ENCODE measurements at places on chromosomes 5 and 9.
A peak's percentile ranks its signal among the peaks of the same experiment; 100 is the strongest.

DNA sequence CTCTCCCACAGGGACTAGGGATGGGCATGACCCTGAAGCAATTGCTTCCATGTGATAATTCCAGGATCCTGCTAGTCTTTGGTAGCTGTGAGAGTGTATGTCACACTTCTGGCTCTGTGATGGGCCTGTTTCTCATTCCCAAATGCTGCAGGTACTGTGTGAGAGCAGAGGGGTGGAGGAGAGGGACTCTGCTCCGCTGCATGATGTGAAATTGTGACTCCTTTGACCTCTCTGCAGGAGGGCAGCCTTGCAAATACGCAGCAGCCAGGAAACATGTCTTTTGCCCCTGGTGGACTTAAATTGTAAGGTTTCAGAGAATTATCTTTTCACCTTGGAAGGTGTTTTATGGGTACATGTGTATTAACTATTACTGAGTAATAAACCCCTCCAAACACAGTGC is 61.6 kb downstream of the SFXN1 start:
- DNase-seq, result no peak

DNA sequence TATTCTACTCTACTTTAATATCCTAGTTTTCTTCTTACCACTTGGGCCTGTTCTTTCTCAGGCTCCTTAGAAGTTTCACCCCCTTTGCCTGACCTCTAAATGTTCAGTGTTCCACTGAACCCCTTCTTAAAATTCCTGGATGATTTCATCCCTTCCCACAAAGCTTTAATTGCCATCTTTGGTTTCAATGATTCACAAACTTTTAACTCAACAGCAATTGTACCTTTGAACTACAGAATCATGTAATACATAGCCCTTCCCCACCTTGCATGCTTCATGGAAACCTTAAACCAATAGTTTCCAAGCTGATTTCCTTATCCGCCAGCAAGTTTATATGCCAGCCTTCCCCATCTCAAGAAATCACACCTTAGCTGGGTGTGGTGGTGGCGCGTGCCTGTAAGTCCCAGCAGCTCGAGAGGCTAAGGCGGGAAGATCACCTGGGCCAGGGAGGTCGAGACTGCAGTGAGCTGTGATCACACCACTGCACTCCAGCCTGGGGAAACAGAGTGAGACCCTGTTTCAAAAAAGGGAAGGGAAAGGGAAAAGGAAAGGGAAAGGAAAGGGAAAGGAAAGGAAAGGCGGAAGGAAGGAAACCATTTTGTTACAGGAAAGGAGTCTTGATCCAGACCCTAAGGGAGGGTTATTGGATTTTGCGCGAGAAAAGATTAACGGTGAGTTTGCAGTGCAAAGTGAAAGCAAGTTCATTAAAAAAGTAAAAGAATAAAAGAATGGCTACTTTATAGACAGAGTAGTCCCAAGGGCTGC is 1023.7 kb upstream of the DMAC1 start:
- peak; percentile 21 for DNase-seq

GRCh38 chr9:117300371-117301110 is 114.3 kb downstream of the ASTN2 start:
- DNase-seq, result no peak

DNA sequence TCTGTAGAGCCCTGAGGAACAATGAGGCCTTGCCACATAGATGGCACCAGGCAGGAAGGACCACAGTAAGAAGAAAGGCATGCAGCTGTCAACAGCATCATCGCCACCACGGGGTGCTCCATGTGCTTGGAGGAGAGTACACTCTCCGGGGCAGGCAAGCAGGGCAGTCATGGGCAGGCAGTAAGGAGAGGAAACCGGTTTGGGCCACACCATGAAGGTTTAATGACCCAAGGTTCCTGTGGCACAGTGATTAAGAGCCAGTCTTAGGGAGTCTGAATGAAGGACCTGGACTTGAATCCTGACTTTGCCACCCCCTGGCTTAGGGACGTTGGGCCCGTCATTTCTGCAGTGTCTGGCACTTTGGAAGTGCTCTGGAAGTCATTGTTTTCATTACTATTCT is 80.6 kb upstream of the ZBTB43 start:
- no peak for DNase-seq

GRCh38 chr5:102628441-102629175 is 126.5 kb upstream of the PAM start:
- no peak for DNase-seq

GRCh38 chr5:149405550-149406202 is 26.6 kb upstream of the IL17B start:
- no peak for DNase-seq

Data from HAP-1 (cell line).